ENCODE measurements at places on chromosomes 13 and 19.

GRCh38 chr19:35130761-35131720 is 3.8 kb downstream of the LGI4 start:
- DNase-seq = no peak
- H3K27ac ChIP-seq = no peak overlapping the region
- H3K4me3 ChIP-seq = no peak overlapping the region
- no peaks in the 10 kb centered on the region for H3K27me3 ChIP-seq
- H3K36me3 ChIP-seq = no peaks in the 10 kb centered on the region
- peaks cover 9% of the 10 kb centered on the region for H3K4me1 ChIP-seq

- DNase-seq = no peak
- H3K4me3 ChIP-seq = no peak overlapping the region
- no peak overlapping the region for H3K27ac ChIP-seq
- H3K4me1 ChIP-seq = no peaks in the 10 kb centered on the region
These were observed 266.5 kb downstream of the NBEA start for GRCh38 chr13:35208587-35208986.

DNA sequence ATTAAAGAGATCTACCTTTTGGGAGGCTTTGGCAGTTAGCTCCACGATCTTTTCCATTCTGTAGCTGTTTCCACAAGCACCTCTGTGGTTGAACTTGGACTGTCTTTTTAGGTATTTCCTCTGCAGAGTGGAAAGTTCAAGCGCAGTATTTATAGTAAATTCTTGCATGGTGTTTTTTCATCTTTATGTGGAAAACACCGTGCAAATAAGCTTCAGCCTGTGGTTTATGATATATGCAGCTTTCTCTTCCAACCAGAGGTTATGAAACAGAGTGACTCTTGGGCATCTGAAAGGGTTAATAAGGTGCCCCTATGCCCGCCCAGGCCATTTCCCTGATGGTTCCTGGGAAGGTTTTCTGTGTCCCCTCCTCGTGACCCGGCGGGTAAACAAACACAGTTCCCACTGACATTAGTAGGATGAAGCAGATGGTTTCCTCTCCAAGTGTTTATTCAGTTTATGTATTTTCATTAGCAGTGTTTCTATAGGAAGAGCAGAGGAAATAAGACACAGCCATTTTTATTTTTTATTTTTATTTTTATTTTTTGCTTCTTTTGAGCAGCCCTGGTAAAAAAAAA is 39.7 kb upstream of the RNF113B start:
- H3K36me3 ChIP-seq = no peaks in the 10 kb centered on the region
- no peaks in the 10 kb centered on the region for H3K27me3 ChIP-seq
- peaks cover 54% of the 10 kb centered on the region for H3K4me1 ChIP-seq
- H3K27ac ChIP-seq = peak overlapping the region; percentile 92

DNA sequence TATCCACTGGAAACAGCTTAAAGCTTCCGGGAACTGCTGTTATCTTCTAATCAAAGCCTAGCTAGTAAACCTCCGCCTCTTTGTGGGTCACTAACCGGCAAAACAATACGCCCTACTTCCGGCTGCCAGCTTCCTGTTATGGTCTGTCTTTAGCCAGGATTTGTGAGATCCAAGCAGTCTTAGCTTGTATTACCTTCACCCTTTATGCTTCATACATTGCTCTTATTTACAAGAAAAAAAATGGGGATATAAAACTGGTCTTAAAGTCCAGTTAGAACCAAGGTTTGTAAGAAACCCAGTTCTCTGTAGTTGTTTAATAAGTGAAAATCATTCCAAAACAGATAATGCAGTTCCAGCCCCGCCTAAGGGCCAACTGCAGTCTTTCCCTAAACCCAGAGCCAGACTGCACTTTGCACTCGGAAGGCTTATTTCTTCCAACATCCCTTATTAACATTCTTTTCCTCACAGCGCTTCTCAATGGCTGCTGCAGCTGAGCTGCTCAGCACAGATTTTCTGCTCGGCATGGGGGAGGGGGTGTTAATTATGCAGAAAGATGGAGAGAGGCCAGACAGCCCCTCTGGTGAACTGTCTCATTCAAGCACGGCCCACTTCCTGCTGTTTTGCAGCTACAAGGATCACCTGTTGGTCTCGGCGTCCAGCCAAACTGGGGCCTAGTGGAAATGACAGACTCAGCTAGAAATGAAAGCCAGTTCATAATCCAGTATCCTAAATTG is 368.4 kb downstream of the KLF12 start:
- no peaks in the 10 kb centered on the region for H3K27me3 ChIP-seq
- no peaks in the 10 kb centered on the region for H3K4me1 ChIP-seq

DNA sequence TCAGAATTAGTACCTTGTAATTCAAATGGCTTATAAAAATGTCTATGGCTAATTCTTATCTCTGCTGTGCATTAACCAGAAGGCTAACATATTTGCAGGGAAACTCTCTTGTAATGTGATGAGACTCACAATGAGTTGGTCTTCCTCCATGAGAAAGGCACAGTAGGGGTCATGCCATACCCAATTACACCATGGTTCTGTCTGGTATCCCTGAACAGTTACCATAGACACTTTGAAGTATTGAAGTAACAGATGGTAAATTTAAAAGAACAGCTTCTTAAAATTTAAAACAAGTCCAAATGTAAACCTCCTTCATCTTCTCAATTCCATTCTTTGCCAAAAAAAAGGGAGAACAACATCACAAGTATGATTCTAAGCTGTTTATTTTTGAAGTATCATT is 22.6 kb upstream of the SLAIN1 start:
- peaks cover 17% of the 10 kb centered on the region for H3K27me3 ChIP-seq
- no peak overlapping the region for H3K4me3 ChIP-seq
- DNase-seq = no peak
- H3K4me1 ChIP-seq = no peaks in the 10 kb centered on the region
- H3K27ac ChIP-seq = no peak overlapping the region

DNA sequence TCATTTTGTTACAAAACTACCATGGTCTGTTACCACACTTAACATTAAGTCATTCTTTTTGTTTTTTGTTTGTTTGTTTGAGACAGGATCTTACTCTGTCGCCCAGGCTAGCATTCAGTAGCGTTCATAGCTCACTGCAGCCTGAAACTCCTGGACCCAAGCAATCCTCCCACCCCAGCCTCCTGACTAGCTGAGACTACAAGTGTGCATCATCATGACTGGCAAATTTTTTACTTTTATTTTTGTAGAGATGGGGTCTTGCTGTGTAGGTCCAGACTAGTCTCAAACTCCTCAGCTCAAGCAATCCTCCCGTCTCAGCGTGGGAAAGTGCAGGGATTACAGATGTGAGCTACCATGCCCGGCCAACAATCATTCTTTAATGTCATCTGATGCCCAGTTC is 3.3 kb downstream of the ALDH16A1 start:
- H3K36me3 ChIP-seq = peaks cover 8% of the 10 kb centered on the region
- DNase-seq = no peak
- no peaks in the 10 kb centered on the region for H3K27me3 ChIP-seq
- H3K27ac ChIP-seq = no peak overlapping the region

DNA sequence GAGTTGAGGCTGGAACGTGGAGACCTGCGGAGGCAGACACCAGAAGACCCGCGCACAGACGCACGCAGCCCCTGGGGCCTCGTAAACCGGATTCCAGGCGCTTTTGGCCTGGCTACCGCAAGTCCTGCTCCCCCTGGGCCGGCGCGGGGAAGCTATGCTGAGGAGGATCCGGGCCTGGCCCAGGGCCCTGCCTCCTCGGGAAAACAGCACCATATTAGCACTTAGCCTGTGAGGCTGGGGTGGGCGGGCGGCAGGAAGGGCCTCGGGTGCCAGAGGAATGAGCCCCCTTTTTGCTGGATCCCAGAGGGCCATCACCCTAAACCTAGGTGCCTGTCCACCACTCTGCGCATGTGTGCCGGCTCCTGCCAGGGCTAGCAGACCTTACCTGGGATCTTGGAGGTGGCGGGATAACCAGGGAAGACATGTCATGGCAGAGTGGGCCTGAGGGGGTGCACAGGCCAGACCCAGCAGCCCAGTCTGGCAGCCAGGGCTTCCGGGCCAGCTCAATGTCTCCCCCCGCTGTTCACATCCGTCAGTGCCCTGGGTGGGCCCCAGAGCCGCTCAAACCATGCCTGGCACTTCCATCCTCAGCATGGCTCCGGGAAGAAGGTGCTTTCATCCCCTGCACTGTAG is 7.3 kb downstream of the ELOF1 start:
- no peak for DNase-seq
- H3K36me3 ChIP-seq = 0 out of 2 replicates have a peak, but pooled peaks cover 11% of the 10 kb centered on the region
- no peaks in the 10 kb centered on the region for H3K4me1 ChIP-seq
- H3K27me3 ChIP-seq = no peaks in the 10 kb centered on the region
- H3K4me3 ChIP-seq = no peak overlapping the region

- no peak for DNase-seq
- no peak overlapping the region for H3K27ac ChIP-seq
- H3K27me3 ChIP-seq = peaks cover 73% of the 10 kb centered on the region
- no peaks in the 10 kb centered on the region for H3K36me3 ChIP-seq
- H3K4me1 ChIP-seq = no peaks in the 10 kb centered on the region
These were observed 9.8 kb downstream of the CBY2 start for GRCh38 chr13:45711951-45712350.

DNA sequence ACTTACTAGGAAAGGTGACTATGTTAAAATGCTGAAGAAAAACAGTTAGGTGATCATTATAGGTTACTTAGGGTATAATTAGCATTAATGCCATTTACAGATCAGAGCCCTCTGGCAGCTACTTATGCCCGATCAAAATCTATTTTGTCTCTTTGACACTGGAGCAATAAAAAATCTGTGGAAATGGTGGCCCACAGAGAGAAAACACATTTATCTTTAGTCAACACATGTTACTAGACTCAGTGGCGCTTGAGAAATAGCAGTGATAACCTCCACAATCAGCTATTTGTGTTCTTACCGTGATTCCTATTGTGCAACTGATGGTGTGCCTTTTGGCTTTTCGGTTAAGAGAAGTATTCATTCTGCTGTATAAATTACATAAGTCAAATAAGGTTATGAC is 1519.6 kb downstream of the PCDH9 start:
- no peak overlapping the region for H3K4me3 ChIP-seq
- H3K27me3 ChIP-seq = no peaks in the 10 kb centered on the region
- no peak overlapping the region for H3K27ac ChIP-seq
- H3K4me1 ChIP-seq = no peaks in the 10 kb centered on the region
- H3K36me3 ChIP-seq = no peaks in the 10 kb centered on the region

GRCh38 chr19:28427376-28428083 is 785.4 kb downstream of the UQCRFS1 start:
- H3K27ac ChIP-seq = no peak overlapping the region
- H3K4me1 ChIP-seq = no peaks in the 10 kb centered on the region
- H3K36me3 ChIP-seq = no peaks in the 10 kb centered on the region

GRCh38 chr13:43572656-43573360 is 214.0 kb downstream of the ENOX1 start:
- H3K36me3 ChIP-seq = no peaks in the 10 kb centered on the region
- peak overlapping the region; percentile 39 for H3K27ac ChIP-seq
- H3K4me3 ChIP-seq = no peak overlapping the region

GRCh38 chr13:99056381-99057014 is 78.6 kb upstream of the DOCK9 start:
- H3K27ac ChIP-seq = peak overlapping the region; percentile 51
- 0 out of 2 replicates have a peak, but pooled peaks cover 3% of the 10 kb centered on the region for H3K36me3 ChIP-seq
- H3K4me1 ChIP-seq = peaks cover 40% of the 10 kb centered on the region

DNA sequence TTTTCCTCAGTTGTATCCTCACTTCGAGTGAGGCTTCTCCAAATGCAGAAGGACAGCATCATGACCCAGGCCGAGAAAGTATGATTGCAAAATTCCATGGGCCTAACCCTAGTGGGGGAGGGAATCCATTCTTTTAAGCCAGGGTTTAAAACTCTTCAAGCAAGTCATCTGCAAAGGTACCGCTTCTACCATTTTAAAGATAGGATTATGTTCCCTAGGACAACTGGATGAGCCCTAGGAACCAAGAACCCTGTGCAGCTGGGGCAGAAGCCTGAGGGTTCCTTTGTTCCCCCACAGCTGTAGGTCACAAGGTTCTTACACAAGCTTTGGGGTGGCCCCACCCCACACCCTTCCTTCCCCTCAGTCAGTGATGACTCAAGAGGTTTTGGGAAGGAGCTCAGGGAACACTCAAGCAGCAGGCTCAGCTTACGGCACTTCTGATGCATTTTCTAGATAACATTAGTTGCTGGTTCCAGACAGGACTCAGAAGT is 13.5 kb downstream of the ARL11 start:
- no peak overlapping the region for H3K27ac ChIP-seq
- no peaks in the 10 kb centered on the region for H3K36me3 ChIP-seq
- no peak overlapping the region for H3K4me3 ChIP-seq
- H3K27me3 ChIP-seq = no peaks in the 10 kb centered on the region
- DNase-seq = peak; percentile 73

GRCh38 chr13:39072842-39073241 is 34.6 kb downstream of the NHLRC3 start:
- H3K27me3 ChIP-seq = no peaks in the 10 kb centered on the region
- no peak overlapping the region for H3K4me3 ChIP-seq
- H3K27ac ChIP-seq = no peak overlapping the region
- no peaks in the 10 kb centered on the region for H3K36me3 ChIP-seq

- no peak overlapping the region for H3K4me3 ChIP-seq
- H3K4me1 ChIP-seq = no peaks in the 10 kb centered on the region
- no peak for DNase-seq
- H3K27ac ChIP-seq = no peak overlapping the region
- no peaks in the 10 kb centered on the region for H3K36me3 ChIP-seq
- peaks cover 98% of the 10 kb centered on the region for H3K27me3 ChIP-seq
These were observed 4.6 kb downstream of the KLK1 start for GRCh38 chr19:50818859-50819472.

DNA sequence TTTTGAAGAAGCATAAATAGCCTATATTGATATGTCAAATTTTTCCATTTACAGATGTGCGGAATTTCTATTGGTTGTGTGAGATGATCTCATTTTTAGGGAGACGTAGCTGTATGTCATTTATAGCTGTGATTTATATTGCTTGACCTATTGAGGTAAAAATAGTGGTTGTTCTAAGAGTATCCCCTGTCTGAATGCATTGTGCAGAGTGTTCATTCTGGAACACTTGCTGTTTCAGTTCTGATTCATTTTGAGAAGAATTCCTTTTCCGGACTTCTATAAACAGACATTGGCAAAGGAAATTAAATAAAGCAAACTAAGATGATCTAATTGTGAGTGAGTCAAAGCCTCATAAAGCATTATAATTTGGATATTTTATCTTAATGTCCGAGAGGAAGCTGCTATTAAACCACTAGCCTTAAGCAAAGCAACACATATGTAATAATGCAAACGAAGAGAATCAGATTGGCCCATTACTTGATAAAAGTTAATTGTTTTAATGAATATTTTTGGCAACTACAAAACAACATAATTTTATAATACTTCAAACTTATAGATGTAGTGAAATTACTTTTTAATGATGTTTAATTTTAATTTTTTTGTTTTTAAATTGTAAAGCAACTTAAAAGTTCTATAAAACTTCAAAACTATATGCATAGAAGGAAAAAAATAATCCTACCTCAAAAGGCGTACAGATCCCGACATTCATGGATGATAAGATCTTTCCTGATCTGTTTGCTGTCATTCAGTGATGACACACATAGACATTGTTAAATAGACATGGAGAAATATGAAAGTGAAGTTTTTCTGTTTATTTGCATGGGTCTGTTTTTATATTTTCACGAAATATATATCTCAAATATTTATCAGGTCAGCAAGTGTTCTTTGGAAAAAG is 942.6 kb upstream of the SLC10A2 start:
- H3K27ac ChIP-seq = no peak overlapping the region
- no peaks in the 10 kb centered on the region for H3K4me1 ChIP-seq
- no peaks in the 10 kb centered on the region for H3K36me3 ChIP-seq

All from PC-9 (cell line).